Stimulated activated CD4-positive, alpha-beta T cell treated with anti-CD3 and anti-CD28 coated beads, Interleukin-1b, Interleukin-23, amount 100 ng/mL, for 4 hours (primary cell): ENCODE measurements at places on chromosomes 1 and 21.

DNA sequence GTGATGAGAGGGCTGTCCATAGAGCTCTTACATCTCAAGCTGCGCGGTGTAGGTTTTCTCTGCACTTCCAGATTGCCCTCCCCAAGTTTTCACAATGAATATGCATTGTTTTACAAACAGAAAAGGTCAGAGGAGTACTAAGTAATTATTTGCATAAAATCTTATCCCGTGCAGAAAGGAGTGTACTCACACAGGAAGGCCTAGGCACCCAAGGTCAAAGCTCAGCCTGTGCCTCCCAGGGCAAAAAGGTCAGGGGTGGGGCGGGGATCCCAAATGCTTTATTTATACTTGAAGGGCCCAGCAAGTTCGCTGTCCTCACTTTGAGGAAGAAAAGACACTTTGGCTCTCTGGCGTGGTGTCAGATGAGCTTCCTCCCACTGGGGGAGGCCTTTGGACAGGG, 10.3 kb upstream of the KCNE1 start:
- DNase-seq: no peak

- no peak for DNase-seq
Observed at GRCh38 chr1:175733722-175734121, 9.7 kb downstream of the TNR start.

DNA sequence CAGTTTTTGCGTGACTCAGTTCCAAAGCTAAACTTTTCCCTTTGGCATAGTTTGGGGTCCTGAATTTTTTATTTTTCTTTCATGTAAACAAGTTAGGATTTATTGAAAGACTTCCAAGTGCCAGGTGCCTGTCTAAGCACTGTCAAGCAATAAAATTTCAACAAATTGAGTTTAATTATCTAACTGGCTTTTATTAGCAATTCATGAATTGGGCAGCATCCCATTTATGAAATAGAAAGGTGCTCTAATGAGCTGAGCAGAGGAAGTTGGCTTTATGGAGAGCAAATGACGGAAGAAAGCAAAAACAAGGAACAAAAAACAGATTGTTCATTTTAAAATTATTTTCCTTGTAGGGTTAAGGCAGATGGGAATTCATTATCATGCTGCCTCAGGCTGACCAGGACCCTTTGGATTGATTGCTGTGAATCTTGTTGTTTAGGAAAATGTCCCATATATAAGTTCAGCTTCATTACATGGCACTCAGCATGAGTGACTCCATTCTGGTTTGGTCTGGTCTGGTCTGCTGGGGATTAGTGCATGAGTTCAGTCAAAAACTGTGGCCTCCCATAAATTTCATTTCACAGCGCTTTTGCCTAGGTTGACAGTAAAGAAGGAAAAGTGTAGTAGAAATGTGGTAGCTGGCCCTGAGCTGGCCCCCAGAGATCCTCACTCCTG, 21.5 kb upstream of the COG2 start:
- no peak for DNase-seq

DNA sequence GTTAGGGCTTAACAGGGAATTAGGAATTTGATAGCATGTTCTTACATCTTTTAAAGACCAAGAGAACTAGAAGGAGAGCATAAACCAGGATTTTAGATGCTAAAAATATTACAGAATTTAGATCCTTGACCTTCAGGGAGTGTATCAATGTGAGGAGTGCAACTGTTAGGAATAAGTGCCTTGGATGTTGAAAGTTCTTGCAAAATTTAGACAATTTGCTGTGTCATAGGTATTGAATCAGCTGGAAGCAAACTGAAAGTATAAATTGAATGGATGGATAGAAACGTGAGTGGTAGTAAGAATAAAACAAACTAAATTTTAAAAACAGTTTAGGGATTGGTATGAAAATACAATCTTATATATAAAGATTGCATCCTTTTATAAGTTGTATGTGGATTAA, 27.7 kb downstream of the PPP1R12B start:
- DNase-seq: no peak

GRCh38 chr1:186636786-186637185, 43.4 kb downstream of the PTGS2 start:
- no peak for DNase-seq

DNA sequence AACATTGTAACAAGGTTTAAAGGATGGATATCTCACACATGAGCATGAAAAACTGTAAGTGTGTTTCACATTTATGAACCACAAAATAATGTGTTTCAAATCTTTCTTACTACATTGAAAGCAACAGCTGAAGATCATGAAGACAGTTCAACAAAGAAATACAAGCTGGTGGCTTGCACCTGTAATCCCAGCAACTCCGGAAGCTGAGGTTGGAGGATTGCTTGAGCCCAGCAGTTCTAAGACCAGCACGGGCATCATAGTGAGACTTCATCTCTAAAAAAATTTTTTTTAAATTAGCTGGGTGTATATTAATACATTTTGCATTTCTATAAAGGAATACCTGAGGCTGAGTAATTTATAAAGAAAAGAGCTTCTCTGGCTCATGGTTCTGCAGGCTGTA, 27.1 kb upstream of the C1orf198 start:
- no peak for DNase-seq

- DNase-seq: no peak
Observed at GRCh38 chr1:226350519-226350865, 41.5 kb upstream of the LIN9 start.

DNA sequence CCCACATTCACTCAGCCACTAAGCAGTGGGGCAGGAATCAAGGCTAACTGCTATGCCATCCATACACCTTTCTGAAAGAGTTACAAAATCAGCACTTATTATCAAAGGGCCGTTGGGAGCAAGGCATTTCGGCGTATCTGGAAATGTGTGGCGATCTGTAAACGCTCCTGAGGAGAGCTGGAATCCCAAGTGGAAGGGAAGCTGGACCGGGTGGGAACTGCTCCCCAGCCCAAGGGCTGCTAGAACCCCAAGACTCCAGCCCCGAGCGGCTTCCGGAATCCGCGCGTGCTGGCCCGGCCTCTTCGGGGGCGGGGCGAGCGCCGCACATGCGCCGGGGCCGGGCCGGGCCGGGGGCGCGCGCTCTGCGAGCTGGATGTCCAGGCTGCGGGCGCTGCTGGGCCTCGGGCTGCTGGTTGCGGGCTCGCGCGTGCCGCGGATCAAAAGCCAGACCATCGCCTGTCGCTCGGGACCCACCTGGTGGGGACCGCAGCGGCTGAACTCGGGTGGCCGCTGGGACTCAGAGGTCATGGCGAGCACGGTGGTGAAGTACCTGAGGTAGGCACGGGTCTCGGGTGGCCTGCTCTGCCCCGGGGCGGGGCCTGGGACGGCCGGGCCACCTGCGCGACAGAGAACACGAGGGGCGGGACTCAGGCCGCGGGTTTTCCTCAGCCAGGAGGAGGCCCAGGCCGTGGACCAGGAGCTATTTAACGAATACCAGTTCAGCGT, at the start of gene NAXE:
Gene NAXE (plus strand): TSS at position 345 of the 726 bp plus-strand sequence. CDS start 29 bp downstream, at position 374.
- DNase-seq: peak; percentile 72

- no peak for DNase-seq
Observed at GRCh38 chr1:182257369-182258063, 134.1 kb downstream of the GLUL start.

GRCh38 chr1:9684801-9685200, 33.3 kb downstream of the PIK3CD start:
- DNase-seq: no peak

GRCh38 chr1:3763351-3764125, 9.0 kb upstream of the SMIM1 start:
- DNase-seq: no peak

GRCh38 chr21:23099185-23099584, 2101.0 kb downstream of the NCAM2 start:
- DNase-seq: no peak

- no peak for DNase-seq
Observed at GRCh38 chr1:231487910-231488309, 40.6 kb upstream of the TSNAX start.

DNA sequence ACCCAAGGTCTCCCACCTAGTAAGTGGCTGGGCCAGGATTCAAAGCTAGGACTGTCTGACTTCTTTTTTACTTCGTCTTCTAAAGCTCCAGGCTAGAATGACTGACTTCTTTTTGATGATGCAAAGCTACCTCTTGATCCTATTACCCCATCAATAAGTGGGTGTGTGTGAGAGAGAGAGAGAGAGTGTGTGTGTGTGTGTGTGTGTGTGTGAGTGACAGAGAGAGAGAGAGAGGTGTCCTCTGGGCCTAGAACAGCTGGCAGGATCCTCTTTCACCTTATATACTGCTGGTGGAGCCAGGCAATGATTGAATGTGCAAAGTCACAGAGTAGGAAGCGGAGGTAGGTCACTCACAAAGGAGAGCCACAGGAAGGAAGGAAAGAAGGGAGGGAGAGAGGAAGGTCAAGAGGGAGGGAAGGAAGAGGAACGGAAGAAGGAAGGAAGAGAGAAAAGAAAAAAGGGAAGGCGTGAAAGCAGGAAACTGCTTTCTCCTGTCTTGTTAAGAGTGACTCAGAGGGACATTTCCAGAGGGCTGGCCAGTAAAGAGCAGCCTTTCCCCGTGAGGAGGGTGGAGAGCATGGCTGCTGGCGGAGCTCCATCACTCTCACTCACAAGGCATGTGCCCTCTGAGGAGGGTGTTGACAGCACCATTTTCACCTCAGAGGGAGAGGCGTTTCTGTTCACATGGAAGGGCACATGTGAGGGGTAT, 68.9 kb downstream of the CDC7 start:
- DNase-seq: no peak

DNA sequence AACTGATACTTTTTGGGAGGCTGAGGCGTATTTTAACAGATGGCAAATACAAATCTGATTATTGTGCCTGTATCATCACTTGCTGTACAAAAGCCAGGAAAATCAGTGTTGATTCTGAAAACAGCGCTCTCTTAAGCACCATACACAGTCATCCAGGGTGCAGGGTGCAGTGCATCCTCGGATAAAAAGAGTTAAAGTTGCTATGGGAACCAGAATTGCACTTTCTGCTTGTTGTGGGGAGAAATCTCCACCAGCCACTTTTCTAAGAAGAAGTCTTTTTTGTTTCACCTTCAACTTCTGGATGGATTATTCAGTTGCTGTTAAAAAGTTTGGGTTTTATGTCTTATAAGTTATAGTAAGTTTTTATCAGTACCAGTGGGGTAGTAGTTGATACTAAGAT, 3.8 kb downstream of the LAMC1 start:
- no peak for DNase-seq

GRCh38 chr1:203328714-203329122, 22.2 kb downstream of the FMOD start:
- no peak for DNase-seq
